ENCODE measurements at places on chromosomes 1 and 21. TPM values are rescaled to one million over a fixed set of nuclear protein-coding genes. Genes with fewer than 3 reads are reported as not detected.

DNA sequence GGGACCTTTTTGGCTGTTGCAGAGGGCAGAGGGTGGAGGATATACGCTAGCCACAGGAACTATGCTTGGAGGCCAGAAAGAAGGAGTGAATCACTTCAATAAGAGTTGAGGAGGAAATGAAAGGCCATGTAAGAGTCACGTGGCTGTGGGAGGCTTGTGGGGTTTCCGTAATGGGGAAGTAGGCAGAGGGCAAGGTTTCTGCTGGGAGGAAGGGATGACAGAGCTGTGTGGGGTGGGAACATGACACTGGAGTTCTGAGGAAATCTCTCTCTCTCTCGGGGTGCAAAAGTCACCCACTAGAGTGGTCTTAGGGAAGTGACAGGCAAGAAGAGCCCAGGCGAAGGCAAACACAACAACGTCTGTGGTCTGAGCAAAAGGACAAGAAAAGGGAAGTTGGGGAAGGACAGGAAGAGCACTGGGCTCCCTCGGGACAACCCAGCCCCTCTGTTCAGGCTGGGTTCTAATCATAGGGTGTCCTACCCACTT is 3.9 kb upstream of the CD1C start:
- no peaks in the 10 kb centered on the region for H3K36me3 ChIP-seq
- DNase-seq = no peak
- H3K4me1 ChIP-seq = no peaks in the 10 kb centered on the region
- H3K4me3 ChIP-seq = no peak overlapping the region
- no peaks in the 10 kb centered on the region for H3K27me3 ChIP-seq

- H3K27me3 ChIP-seq = no peaks in the 10 kb centered on the region
- H3K4me1 ChIP-seq = no peaks in the 10 kb centered on the region
- H3K36me3 ChIP-seq = no peaks in the 10 kb centered on the region
- no peak overlapping the region for H3K4me3 ChIP-seq
These were observed 9.5 kb downstream of the MR1 start for GRCh38 chr1:181043025-181043888.

- H3K27ac ChIP-seq = no peak overlapping the region
- no peak for DNase-seq
- H3K27me3 ChIP-seq = no peaks in the 10 kb centered on the region
- H3K4me3 ChIP-seq = no peak overlapping the region
These were observed 1109.8 kb upstream of the B3GALT2 start for GRCh38 chr1:194296201-194296600.

The GPR37L1 gene
- not detected for total RNA-seq

The CSF3R gene
- not detected for total RNA-seq

The KRTAP19-1 gene
- total RNA-seq = not detected

Measured in body of pancreas (tissue), 4 donors.